ENCODE measurements at places on chromosomes 5 and 9.

DNA sequence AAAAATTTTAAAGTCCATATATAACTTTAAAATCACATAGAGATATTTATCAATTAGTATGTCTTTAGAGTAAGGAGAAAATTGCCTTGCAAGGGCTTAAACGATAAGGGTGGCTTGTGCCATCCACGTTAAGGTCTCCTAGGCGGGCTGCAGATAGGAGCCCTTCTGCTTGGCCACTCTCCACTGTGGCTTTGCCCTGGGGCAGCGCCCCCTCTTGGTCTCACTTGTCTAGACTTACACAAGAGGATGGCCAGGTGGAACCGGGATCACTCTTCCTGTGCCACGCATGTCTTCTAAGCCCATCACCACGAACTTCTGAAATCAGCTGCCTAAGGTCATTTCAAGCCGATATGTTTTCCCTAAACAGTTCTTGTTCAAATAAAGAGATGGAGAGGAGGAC is 2.9 kb downstream of the FPGS start:
- DNase-seq, result no peak

DNA sequence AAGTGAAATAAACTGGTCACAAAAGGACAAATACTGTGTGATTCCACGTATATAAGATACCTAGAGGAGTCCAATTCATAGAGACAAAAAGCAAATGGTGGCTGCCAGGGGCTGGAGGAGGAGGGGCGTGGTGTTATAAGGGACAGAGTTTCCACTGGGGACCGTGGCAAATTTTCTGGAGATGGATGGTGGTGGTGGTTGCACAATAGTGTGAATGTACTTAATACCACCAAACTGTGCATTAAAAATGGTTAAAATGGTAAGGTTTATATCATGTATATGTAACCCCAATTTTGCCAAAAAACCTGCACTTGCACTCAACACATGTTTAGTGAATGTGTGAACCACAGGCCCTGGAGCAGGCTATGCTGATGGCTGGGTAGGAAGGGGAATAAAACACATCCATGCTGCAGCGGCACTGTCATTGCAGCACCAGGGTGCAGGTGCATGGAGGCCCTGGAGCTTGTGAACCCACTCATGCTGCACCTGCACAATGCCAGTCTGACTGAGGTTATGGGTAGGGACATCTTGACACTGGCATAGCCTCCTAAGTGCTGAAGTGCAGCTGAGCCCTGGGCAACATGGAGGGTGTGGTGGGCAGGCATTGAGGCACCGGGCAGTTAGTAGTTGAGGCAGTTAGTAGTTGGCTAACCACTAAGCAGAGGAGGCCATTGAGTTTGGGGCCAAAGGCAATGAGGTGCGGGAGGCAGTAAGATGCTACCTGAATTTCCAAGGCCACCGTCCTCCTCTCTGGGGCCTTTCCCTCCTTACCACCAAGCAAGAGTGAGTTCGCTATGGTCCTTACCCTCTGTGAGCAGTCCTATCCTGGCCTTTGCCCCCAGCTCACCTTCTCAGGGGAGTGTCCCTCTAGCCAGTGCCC is 3.5 kb upstream of the PHF2 start:
- DNase-seq, result no peak

GRCh38 chr9:33450621-33451146 is 3.3 kb upstream of the AQP3 start:
- no peak for DNase-seq

- DNase-seq, result no peak
Observed at GRCh38 chr9:12066455-12067035, 626.6 kb upstream of the TYRP1 start.

DNA sequence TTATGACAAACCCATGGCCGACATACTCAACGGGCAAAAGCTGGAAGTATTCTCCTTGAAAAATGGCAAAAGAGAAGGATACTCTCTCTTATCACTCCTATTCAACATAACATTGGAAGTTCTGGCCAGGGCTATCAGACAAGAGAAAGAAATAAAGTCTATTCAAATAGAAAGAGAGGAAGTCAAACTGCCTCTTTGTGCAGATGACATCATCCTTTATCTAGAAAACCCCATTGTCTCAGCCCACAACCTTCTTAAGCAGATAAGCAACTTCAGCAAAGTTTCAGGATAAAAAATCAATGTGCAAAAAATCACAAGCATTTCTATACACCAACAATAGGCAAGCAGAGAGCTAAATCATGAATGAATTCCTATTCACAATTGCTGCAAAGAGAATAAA is 1799.9 kb upstream of the ACO1 start:
- no peak for DNase-seq

Data from CD4-positive, alpha-beta T cell treated with Interleukin-6 at 100 ng/mL for 8 hours (primary cell).